ENCODE measurements at places on chromosomes 16 and 17.

- DNase-seq = peak; percentile 55
Observed at GRCh38 chr17:78325076-78325687, 34.7 kb downstream of the SOCS3 start.

DNA sequence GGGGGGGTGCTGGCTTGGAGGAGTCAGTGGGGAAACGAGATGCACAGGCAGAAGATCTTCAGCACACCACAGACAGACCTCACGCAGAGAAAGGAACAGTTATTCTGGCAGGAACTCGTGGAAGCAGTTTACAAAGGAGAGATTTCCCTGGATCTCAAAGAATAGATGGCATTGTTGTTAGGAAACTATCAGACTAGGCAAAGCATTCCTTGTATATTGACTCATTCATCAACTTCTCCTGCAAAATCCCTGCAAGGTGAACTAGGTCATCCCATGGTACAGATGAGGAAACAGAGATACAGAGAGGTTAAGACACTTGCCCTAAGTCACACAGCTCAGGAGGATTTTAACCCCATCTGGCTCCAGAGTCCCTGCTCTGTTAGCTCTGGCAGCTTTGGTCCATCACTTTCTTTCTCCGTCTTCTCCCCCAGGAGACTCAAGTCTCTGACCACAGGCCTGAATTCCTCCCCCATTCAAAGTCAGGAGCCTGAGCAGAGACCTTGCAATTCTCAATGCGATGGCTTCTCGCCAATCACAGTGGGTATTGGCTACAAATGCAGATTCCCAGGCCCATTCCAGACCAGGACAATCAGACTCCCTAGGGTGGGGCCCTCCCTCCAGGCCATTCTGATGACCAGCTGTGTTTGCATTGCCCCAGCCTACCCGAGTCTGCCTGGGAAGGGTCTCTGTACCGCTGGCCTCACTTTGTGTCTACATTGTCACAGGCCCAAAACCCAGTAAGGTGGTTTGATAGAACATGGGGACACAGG lies 56.4 kb downstream of the LITAF start:
- DNase-seq = no peak

DNA sequence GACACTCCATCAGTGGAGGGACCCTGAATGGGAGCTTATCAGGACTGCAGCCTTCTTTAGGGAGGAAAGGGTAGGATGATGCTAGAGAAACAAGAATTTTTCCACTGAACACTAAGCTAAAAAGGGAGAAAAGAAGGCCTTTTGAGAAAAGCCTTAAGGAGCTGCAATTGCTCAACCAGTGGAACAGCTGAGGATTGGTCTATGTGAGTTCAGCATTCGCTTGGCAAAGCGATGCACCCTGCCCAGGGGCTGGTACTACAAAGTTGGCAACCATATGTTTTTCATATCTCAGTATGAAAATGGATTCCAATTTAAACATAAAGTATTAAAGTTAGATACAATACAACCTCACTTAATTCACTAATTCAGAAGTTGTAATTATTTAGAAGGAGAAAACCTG lies 117.8 kb upstream of the FAM20A start:
- DNase-seq = no peak

- no peak for DNase-seq
Observed at GRCh38 chr17:78853926-78854394, 13.3 kb upstream of the USP36 start.

Measured in skeletal muscle cell (primary cell).